ENCODE measurements at places on chromosomes 7 and 10. TPM values are rescaled to one million over a fixed set of nuclear protein-coding genes. Genes with fewer than 3 reads are reported as not detected.
A peak's percentile ranks its signal among the peaks of the same experiment; 100 is the strongest.

DNA sequence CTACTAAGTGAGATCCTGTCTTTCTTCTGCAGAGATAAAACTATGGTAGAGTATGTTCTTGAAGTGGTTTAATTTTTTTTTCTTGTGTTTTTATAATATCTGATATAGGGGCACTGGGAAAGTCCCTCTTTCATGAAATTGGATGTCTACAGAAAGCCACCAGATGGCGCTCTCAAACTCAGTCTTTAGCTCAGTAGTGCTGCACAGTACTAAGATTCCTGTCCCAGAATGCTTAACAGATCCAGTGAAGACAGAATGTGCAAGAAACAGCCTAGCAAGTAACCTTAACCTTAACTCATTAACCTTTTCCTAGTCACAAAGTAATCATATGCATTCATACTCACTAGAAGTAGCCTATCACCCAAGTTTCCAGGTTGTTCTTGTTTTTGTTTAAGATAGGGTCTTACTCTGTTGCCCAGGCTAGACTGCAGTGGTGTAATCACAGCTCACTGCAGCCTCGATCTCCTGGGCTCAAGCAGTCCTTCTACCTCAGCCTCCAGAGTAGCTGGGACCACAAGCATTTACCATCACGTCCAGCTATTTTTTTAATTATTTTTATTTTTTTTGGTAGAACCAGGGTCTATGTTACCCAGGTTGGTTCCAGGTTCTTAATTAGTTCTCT, 56.7 kb downstream of the IDE start:
- DNase-seq = peak; percentile 48

DNA sequence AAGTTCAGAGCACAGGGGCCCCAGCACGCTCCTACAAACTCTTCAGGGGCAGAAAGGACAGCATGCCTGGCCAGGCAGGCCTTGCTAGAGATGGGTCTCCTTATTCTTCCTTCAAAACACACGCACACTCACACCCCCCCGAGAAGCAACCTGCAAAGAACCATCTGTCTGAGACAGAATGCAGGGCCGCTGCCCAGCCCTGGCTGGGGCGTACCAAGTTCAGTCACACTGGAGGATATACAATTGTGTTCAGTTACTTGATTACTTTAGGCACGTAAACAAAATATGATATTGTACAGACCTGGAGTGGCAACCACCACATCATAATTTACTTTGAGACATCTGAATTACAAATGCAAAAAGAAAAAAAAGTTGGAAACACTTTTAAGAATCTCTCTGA, 5.7 kb downstream of the FAM53B start:
- DNase-seq = no peak

- DNase-seq = no peak
Measured at GRCh38 chr10:10804061-10804460, 213.6 kb upstream of the CELF2 start.

GRCh38 chr10:49668684-49669083, 10.8 kb upstream of the C10orf53 start:
- DNase-seq = no peak

DNA sequence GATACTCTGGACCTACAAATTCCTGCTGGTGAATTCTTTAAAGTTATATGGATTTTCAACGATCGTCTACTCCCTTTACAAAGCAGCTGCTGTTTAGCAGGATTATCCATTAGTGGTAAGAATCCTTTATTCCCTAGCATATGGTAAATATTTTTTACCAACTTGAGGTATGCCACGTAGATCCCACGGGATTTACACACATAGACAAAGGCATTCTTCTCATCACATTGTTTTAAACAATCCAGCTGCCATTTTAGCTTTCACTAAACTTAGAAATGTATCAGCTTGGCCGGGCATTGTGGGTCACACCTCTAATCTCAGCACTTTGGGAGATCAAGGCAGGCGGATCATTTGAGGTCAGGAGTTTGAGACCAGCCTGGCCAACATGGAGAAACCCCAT, 148.0 kb upstream of the SH2B2 start:
- DNase-seq = no peak

- DNase-seq = peak; percentile 98
Measured at GRCh38 chr7:158650821-158651225, 53.8 kb downstream of the NCAPG2 start.

GRCh38 chr7:95907337-95907736, 135.0 kb downstream of the DYNC1I1 start:
- DNase-seq = no peak

DNA sequence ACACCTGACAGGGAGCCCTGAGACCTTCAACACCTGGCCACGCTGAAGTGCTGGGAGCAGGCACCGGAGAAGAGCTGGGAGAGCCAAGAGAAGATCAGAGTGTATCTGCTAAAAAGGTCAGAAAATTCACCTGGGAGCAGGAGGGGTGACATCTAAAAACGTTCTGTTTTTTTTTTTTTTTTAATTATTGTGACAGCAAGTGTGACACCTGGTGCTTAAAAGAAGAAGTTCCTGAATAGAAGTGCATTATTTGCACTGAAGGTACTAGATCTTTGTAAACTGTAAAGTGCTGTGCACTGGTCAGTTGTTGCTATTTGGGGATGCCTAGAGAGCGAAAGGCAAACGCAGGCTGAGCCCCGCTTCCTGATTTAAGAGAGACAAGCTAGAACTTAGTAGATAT, 422.0 kb downstream of the PLXNA4 start:
- DNase-seq = no peak

DNA sequence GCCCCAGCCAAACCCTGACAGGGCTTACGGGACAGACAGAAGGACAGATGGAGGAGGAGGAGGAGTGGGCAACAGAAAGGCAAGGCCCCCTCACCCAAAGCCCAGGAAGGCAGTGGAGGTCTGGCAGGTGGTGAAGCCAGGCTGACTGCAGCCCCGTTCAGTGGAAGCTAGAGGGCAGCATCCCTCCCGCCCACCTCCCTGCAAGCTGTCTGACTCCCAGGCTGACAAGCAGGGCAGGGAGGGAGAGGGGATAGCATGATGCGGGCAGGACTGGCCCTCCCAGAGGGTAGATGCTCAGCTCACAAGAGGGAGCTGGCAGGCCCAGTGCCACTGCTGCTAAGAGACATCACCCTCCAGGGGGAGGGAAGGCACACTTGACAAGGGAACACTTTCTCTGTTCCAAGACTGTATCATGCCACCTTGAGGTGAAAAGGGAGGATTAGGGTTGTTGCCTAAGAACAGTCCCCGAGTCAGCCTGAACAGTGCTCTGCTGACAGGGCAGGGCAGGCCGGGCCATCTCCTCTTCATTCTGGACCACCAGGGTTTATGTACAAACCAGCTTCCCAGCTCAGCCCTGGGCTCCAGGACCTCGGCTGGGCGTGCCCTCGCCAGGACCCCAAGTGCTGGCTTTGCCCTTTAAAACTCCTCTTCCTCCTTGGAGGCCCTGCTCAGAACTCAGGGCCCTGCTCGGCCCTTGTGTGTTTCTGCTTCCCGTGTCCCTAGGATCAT, 61.8 kb downstream of the RASGEF1A start:
- DNase-seq = peak; percentile 98

The SFRP4 gene
- total RNA-seq = 151 TPM

The GNG11 gene
- 8.8 TPM for total RNA-seq

The C10orf53 gene
- not detected for total RNA-seq

The ELN gene
- total RNA-seq = 69.1 TPM

The CRHR2 gene
- total RNA-seq = not detected

The ZNF365 gene
- 9.1 TPM for total RNA-seq

The ZNF804B gene
- not detected for total RNA-seq

The CCL24 gene
- total RNA-seq = not detected

Data from osteoblast (primary cell).